Posterior vena cava (tissue), 2 donors: ENCODE measurements at places on chromosomes 11 and 22. TPM values are rescaled to one million over a fixed set of nuclear protein-coding genes. Genes with fewer than 3 reads are reported as not detected.
A peak's percentile ranks its signal among the peaks of the same experiment; 100 is the strongest.

- peak; percentile 9 for DNase-seq
Observed at GRCh38 chr11:125402435-125402834, 93.6 kb downstream of the FEZ1 start.

GRCh38 chr11:78577495-78577894 lies 2.8 kb upstream of the NARS2 start:
- no peak for DNase-seq

GRCh38 chr22:20031732-20032406 lies 11.0 kb downstream of the TANGO2 start:
- no peak for DNase-seq

GRCh38 chr22:27588268-27588667 lies 213.3 kb downstream of the MN1 start:
- DNase-seq: no peak

DNA sequence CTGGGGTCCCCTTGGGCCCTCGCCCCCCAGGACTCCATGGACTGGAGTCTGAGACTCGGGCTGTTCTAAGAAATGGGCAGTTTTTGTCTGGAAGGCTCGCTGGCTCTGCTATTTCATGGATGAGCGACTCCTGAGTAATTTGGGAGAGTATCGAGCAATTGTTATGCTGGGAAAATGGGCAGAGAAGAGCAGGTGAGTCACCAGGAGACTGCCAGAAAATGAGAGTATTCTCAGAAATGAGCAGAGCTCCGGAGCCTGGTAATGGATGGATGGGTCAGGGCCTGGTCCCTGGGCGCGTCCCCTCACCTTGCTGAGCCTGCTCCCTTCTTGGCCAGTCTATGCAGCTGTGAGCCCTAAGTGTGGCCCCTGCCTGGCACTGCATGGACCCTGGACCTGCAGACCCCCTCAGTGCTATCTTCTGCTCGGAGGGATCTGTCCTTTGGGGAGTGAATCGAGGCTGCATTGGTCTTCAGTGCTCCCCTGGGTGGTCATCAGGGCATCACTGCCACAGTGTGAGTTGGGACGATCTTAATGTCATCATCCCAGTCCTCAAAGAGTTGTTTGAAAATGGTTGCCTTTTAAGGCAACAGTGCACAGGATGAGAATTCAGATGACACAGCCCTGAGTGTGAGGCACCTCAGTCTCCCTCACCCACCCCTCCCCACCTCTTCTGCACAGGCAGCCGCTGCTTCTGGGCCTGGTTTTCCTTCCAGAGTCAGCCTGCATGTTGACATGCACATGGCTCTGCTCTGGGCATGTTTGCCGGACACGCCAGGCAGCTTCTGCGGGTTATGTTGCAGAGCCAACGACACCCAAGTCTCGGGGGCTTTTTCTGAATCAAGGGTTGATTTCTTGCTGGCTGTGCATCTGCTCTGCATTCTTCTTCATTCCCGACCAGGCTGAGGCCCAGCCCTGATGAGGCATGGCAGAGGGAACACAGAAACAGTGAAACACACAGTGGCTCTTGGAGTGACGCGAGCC lies 519.0 kb downstream of the TBC1D22A start:
- peak; percentile 56 for DNase-seq

DNA sequence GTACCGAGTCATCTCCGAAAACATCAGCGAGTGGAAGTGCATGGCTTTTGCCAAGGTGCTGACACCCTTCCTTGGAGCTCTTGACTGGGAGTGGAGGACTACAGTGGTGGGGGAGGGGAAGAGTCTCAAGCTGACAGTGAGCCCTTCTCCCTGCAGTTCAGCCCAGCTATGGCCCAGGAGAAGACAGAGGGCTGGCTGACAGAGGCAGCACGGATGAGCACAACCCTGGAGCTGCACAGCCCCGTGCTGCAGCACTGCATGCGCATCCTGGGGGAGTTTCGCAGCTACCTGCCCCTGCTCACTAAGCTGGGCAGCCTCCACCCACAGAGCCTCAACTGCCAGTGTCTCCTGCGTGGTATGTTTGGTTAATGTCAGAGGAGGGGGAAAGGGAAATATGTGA lies 41.4 kb downstream of the DNHD1 start:
- no peak for DNase-seq

DNA sequence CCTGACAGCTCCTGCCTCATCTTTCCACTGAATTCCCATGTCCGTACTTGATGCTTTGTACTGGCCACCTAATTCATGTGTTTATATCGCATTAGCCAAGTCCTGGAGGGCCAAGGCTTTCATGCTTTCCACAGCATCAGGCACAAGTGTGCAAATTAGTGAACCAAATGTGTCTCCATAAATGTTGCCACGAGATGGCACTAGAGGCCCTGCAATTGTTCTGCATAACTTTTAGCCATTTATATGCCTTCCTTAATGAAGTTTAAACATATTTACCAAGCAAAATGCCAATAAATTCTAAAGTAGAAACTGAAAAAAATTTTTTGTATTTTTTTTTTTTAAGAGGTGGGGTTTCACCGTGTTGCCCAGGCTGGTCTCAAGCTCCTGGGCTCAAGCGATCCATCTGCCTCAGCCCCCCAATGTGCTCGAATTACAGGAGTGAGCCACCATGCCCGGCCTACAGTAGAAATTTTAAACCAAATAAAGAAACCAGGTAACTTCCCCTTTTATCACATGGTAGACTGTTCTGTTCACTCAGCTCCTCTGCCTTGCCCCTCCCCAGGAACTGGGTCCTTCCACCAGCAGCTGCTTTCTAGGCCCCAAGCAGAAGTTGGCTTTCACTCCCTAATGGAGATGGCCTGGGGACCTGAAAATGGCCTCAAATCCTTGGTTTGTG lies 20.8 kb upstream of the IL18BP start:
- DNase-seq: no peak

- peak; percentile 97 for DNase-seq
Observed at GRCh38 chr22:24592851-24593558, at the start of gene LRRC75B. TSS of gene LRRC75B (minus strand) at chr22:24593073. CDS start at chr22:24593039, 34 bp downstream.

- no peak for DNase-seq
Observed at GRCh38 chr11:70159627-70160570, 43.2 kb upstream of the FADD start.

GRCh38 chr11:124752471-124753102 lies 532 bp upstream of the VSIG2 start:
- DNase-seq: no peak

DNA sequence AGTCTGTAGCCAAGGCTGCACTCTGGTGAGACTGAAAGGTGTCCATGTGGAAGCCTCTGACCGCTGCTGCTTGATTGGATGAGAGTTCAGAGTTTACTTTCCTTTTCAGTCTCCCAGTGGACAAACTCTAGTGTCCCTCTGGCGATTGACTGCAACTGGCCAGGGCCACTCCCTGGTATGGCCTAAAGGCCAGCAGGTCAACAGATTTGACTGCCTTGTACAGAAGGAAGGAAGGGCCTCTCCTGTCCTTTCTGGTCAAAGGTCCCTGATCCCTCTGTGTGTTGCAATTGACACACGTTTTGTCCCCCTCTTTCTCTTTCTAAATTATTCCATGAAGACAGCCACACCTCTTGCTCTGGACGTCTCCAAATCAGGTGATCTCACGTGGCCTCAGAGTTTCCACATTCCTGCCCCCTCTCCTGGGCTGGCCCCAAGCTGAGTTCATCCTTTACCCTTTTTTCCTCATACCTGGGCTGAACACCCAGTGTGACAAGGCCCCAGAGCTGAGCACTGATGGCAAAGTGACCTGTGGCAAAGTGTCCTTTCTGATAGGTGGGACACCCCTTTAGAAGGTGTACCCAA lies 18.7 kb upstream of the FBLN1 start:
- peak; percentile 7 for DNase-seq

DNA sequence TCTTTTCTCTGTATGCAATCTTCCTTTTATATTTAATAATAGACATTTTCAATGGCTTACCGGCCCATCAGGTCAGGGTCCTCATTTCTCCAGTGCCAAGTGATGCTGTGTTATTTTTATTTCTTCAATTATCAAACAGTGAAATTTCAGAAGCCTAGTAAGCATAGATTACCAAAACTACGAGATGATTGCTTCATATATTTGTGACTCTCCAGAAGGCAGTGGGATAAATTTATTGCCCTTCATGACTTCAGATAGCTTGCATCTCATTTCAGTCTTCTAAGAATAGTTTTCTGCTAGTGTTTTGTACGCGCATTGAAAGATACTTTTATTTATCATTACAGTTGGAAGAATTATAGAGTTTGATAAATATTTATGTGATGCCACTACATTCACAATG lies 139.6 kb downstream of the FAT3 start:
- DNase-seq: no peak

GRCh38 chr11:123504401-123504800 lies 74.3 kb downstream of the GRAMD1B start:
- no peak for DNase-seq

- no peak for DNase-seq
Observed at GRCh38 chr22:49589811-49590210, 237.9 kb downstream of the BRD1 start.

GRCh38 chr22:36164621-36165020 lies 4.1 kb upstream of the APOL3 start:
- DNase-seq: no peak

GRCh38 chr11:112785149-112785548 lies 176.1 kb upstream of the NCAM1 start:
- DNase-seq: no peak

DNA sequence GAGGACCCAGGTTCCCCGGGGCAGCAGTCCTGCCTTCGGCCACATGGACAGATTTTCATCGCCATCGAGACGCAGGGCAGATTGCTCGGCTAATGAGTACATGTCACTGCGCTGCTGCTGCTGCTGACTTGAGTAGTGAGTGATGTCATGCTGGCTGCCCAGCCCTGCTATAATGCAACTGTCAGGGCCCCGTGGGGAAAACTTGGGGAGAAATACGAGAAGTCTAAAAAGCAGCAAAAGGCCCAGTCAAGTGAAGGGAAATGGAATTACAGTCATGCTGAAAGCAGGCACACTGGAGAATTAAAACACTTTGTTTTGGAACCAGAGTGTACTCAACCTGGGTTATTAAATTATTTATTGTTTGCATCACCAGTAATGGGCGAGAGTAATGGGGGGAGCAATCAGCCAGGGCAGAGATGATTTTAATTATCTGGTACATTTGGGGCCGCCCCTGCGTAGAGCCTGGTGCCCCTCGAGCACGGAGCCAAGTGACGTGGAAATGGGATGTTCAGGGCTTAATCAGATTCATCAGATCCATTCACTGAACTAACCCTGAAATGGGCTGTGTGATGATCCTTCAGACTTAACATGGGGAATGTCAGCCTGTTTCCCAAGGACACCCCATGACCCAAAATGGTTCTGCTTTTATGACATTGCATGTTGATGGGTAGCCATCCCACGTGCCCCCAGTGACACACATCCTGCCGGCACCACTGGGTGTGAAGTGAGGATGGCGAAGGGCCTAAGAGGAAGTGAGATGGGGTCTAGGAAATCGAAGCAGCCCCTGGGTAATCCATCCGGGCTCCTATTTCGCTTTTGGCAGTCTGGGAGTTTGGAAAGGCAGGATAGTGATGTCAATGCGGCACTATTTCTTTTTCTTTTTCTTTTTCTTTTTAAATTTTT lies 241.6 kb upstream of the CADM1 start:
- DNase-seq: no peak

GRCh38 chr11:13314676-13315394 lies 37.2 kb downstream of the BMAL1 start:
- DNase-seq: no peak

DNA sequence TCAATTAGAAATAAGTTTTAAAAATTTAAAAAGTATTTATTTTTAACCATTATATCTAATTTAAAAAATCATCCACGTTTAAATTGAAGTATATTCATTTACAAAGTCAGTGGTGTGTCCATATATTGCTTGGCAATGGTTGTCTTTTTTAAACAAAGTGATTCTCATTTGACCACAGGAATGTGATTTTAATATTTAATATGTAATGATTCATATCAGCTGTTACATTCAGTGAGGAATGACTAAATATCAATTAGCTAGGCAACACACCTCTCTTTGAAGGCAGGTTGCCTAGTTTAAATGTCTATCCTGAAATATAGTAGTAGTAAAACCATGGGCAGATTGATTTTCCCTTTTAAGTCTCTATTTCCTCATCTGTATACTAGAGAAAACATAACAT lies 392.2 kb upstream of the CCDC179 start:
- DNase-seq: no peak

DNA sequence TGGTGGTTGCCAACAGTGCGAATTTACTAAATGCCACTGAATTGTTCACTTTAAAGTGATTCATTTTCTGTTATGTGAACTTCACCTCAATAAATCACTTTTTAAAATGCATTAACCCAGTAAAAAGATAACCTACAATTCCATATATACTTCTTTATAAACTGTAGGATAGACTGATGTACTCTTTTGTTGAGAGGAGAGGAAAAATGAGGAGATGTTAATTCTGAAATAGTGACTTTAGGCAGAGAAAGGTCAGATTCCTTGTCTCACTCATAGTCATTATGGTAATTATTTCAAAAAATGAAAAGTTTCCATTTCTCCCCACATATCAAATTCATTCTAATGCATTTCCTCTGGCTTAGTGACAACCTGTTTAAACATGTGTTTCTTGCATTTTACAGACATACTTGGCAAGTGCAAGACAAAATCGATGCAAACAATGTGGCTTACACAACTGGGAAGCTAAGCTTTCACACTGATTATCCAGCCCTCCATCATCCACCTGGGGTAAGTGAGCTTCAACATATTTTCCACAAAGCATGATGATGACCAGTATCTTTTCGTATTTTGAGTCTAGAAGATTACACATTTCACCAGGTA lies 74.5 kb downstream of the BBOX1 start:
- DNase-seq: no peak

- DNase-seq: no peak
Observed at GRCh38 chr22:40679964-40680818, 907 bp downstream of the MCHR1 start.

GRCh38 chr11:85680897-85681296 lies 5.1 kb downstream of the CCDC89 start:
- DNase-seq: no peak

DNA sequence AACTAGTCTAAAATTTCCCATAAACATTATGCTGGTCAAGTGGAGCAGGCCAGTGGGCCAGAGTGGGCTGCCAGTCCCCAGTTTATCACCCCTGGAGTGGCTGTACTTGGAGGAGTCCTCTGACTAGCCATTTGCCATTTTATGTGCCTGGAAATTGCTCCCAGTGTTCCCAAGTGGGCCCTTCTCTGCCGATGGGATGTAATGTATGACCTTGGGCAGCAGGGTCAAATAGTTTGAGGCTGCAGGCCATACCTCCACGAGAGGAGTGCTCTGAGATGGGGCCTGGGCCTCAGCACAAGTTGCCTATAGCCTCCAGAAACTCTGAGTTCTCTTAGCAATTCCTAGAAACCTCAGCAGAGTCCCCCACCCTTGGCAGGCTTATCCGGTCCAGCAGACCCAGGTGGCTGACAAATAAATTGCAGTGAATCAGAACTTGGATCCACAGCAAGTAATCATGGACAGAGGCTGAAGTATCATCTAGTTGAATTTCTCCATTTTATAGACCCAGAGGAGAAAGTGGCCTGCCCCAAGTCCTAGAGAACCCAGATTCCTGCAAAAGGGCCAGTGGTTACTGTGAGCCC lies 17.8 kb upstream of the PATZ1 start:
- DNase-seq: no peak

GRCh38 chr11:84398017-84398626 lies 1112.0 kb upstream of the CCDC90B start:
- no peak for DNase-seq

TRIM51 gene
- not detected for total RNA-seq

MYBPC3 gene
- total RNA-seq: 0.37 TPM

SLC1A2 gene
- 2.9 TPM for total RNA-seq

SMTNL1 gene
- total RNA-seq: not detected

LRRC4C gene
- total RNA-seq: 0.48 TPM
